Fibroblast of gingiva (primary cell): ENCODE measurements at places on chromosomes 4 and X.

- DNase-seq, result no peak
Measured at GRCh38 chrX:99117011-99117410, 1293.1 kb downstream of the PCDH19 start.

DNA sequence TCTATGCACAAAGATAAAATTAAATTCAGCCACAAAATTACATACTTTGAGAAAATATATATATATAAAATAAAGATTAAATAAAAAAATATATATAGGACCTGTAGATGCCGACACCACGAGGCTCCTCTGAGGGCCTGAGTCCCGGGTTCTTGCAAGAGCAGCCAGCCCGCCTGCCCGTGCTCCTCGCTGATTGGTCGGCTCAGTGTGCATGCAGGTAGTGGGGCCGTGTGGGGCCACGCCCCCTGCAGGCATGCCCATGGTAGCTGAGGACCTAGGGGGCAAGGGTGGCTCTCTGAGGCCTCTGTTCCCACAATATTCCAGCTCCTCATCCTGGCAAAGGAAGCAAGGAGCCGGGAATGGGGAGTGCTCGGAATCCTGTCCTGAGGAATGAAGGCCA lies 80.5 kb upstream of the AMELX start:
- no peak for DNase-seq

DNA sequence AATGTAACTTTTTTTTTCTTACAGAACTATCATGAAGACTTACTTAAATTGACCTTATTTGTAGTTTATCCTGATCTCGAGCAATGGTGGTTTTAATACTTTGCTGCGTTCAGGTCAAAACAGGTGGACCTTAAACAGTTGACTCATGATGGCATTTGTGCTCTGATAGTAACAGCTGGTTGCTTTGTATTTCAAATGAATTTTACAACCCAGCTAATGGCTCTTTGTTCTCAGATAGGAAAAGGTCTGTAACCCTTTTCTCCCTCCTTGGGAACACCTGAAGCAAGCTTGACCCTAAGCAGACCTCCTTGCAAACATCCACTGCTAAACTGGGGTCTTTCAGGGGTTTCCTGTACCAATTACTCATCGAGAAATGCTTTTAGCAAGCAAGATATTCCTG lies 79.2 kb downstream of the F11 start:
- DNase-seq, result no peak

DNA sequence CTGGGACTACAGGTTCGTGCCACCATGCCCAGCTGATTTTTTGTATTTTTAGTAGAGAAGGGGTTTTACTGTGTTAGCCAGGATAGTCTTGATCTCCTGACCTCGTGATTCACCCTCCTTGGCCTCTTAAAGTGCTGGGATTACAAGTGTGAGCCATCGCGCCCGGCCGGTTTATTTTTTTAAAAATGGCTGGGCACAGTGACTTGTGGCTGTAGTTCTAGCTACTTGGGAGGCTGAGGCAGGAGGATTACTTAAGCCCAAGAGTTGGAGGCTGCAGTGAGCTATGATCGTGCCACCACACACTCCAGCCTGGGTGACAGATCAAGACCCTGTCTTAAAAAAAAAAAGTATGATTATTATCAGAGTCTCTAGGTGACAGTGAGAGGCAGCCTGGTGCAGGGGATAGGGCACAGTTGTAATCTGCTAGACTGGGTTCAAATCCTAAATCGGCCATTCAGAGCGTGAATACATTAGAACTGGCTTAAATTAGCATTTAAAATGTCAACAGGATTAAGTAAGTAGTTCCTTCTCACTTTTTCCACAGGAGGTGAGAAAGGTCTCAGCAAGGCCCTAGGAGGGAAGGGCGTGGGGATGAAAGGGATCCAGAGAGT lies 435 bp upstream of the MGST2 start:
- DNase-seq, result no peak

GRCh38 chrX:48465336-48465933 lies 4.6 kb downstream of the SLC38A5 start:
- DNase-seq, result peak; percentile 88

GRCh38 chr4:136241221-136241986 lies 1290.9 kb downstream of the PCDH18 start:
- peak; percentile 13 for DNase-seq

GRCh38 chr4:55507612-55508011 lies 39.1 kb downstream of the CLOCK start:
- peak; percentile 26 for DNase-seq

GRCh38 chrX:1099146-1099770 lies 113.2 kb downstream of the CRLF2 start:
- no peak for DNase-seq

- DNase-seq, result no peak
Measured at GRCh38 chr4:10808591-10808990, 124.0 kb upstream of the CLNK start.

DNA sequence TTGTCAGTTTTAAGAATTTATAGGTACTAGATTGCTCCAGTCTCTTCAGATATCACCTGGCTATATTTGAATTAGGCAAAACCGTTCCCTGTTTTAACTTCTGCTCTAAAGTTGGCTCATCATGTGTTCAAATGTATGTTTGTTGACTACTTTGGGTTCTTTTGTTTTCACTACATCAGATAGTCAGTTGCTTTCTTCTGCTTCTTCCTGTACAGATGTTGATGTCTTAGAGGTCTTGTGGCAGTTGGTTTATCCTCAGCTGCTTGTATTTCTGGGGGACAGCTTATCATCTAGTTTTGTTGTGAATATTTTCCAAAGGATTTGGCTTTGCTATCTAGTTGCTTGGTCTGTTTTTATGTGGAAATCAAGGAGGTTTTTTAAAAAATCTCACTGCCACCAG lies 28.0 kb downstream of the TBC1D19 start:
- no peak for DNase-seq

GRCh38 chr4:53608649-53609048 lies 17.4 kb upstream of the LNX1 start:
- DNase-seq, result no peak

DNA sequence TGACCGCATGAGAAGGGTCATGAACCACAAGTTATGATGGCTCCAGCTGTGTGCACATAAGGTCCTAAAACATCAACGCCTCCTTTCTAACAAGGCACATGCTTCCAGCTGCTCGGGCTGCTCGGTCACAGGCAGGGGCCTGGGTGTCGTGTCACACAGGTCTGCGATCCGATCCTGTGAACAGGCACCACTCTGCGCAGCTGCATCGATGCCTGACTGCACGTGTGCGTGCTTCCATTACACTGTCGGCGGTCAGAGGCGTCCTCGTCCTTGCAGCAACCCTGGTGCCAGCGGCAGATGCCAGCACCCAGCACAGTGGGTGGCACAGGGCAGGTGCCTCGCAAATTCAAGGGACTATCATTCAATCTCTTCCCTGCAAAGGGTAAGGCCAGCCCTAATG lies 23.9 kb downstream of the ZFYVE28 start:
- no peak for DNase-seq

DNA sequence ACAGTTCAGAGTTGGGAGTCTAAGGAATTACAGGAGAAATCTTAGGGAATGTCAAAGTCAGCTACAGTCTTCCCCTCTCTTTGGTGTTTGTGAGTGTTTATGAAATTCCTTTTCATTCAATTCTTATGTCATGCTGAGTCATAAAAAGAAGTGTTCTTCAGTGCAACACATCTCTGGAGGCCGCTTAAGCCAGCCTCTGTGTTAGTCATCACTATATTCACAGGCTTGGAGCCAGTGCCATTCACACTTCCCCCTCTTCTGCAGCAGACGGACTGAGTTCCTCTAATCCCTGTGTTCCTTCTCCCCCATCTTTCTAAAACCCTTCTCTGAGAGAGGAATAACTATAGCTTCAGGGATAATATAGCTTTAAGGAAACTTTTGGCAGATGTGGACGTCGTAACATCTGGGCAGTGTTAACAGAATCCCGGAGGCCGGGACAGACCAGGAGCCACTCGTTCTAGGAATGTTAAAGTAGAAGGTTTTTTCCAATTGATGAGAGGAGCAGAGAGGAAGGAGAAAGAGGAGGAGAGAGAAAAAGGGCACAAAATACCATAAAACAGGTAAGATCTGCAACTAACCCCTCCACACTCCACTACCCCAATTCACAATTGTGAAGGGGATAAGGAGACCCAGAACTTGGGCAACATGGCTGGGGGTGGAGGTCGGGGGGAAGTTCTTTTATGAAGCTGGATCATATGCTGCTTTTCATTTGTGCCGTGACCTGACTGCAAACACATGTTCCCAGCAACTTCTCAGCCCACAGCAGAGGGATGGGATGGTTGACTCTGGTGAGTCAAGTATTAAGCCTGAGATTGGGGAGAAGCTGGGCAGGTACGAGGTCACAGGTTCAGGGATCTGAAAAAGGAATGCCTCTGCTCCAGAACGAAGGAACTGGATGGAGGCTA lies at the start of gene SRPX2:
Gene SRPX2, plus strand, starts transcription at position 244 of the 905 bp plus-strand sequence. CDS start 2,124 bp downstream, outside the sequence.
- peak; percentile 85 for DNase-seq

DNA sequence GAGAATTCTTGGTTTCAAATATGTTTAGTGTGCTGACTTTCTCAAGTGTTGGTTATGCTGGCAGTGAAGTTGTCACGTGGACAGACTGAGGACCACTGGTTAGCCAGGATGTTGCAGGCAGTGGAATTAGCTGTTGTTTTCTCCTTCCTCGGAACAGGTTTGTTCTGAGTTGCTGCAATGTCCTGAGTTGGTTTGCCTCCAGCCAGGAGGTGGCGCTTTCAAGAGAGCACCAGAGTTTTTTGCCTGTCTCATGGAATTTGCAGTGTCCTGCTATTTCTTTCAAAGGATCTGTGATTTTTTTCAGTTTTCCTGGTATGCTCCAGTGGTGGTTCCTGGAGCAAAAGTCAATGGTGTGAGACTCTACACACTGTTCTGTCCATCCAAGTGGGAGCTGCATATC lies 158.1 kb upstream of the CXorf66 start:
- DNase-seq, result no peak

- DNase-seq, result no peak
Measured at GRCh38 chrX:122641136-122641535, 542.9 kb upstream of the GRIA3 start.

DNA sequence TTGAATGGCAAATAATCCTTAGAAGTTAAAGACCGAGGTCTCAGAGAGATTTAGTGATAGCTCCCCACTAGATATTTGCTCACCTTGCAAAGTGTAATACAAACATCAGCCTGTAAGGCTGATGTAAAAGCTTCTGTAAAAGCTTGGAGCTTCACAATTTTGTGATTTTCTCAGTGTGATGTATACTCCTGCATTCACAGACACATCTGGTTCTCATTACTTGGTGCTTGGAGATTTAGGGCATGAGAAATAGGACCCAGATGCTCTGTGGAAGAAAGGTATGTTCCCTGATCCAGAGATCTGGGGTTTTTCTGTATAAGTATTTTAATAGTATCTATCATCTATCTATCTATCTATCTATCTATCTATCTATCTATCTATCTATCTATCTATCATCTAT lies 1664.3 kb downstream of the C4orf33 start:
- DNase-seq, result peak; percentile 22

GRCh38 chrX:97145934-97146333 lies 262.2 kb downstream of the RPA4 start:
- DNase-seq, result no peak

DNA sequence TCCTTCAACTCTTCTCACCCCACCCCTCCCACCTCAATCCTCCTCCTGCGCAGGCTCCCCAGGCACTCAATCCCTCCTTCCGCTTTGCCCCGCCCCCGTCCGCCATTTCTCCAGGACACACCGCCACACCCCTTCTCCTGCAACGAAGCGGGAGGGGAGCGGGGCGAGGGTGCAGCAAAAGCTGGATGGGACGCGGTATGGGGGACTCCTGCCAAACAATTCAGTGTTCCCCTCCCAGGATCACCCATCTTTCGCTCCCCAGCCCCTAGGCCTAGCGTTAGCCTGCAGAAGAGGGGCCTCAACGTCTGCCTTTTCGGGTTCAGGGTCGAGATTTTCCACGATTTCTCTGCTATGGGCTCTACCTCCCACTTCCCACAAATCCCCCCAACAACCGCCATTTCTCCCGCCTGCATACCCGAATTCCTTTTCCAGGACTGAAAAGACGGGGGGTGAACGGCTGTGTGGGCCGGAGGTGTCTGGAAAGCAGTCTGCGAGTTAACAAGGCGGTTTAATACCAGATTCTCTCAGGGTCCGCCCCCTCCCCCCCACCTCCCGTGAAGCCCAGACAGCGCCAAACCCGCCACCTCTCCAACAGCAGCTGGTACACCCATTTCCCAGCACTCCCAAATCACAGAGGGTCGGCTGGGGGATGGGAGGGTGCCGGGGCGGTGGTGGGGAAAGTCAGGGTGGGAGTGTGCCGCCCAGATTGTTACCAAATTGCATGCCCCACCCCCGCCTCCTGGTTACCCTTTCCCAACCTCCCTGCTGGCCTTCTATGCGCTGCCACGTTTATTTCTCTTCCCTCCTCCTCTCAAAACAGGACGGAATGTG lies 774 bp downstream of the ARMCX2 start:
- peak; percentile 37 for DNase-seq

DNA sequence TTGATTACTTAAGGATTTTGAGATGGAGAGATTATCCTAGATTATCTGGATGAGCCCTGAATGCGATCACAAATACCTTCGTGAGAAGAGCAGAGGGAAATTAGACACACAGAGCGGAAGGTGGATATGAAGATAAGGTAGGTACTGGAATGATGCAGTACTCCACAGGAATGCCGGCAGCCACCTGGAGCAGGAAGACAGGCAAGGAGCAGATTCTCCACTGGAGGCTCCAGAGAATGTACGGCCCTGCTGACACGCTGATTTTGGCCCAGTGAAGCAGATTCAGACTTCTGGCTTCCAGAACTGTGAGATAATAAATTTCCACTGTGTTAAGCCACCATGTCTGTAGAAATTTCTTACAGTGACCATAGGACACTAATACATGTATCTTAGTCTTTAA lies 79.4 kb upstream of the PITX2 start:
- DNase-seq, result no peak

DNA sequence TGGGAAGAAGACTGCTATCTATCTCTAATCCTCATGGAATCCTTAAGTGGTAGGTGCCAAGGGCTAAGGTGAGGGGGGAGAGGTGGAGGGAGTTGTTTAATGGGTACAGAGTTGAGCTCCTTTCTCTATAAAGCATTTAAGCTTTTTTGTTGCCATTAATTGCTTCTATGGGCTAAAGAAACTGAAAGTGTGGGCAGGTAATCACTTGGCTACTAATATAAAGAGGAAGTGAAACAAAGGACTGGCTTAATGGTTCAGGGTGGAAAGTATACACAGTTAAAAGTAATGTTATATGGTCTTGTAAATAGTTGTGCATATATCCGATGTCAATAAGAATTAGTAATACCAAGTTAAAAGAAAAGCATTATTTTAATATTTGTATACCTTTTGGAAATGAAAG lies 83.9 kb downstream of the POLA1 start:
- no peak for DNase-seq

DNA sequence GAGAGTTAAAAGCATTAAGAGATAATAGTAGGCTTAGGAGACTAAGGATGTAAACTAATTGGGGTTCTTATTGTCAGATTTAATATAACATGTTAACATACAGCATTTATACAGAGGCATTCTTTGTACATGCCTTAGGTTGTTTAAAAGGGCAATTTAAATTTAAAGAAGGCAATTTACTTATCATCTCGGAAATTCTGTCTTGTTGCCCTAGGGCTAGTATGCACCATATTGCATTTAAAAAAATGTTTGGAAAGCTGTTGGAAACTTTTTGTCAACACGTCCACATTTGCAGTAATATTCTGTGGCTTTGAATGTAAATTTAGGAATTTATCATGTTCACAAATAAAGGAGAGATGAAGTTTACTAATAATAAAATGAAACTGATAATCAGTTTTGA lies 25.5 kb downstream of the GALNT7 start:
- no peak for DNase-seq
